HCT116 (cell line): ENCODE measurements at places on chromosomes 3 and 15.
A peak's percentile ranks its signal among the peaks of the same experiment; 100 is the strongest.

DNA sequence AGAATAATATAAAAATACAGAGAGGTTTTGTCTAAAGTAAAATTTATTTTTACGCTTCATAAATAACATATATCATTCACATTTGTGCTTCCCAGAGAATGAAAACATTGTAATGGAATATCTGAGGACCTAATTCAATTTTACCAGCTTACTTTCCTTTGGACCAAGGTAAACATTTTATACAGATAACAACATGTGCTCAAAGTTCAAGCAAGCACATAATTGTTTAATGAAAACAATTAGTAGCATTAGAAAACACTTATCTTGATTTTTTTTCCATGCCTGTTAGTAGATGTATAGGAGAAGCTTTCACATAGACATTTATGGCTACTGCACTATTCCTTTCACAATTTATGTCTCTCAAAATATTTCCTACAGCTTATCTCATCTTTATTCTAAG is 400.0 kb downstream of the ZIC1 start:
- DNase-seq = no peak

- DNase-seq = no peak
These were observed 21.3 kb upstream of the SEC62 start for GRCh38 chr3:169945313-169945712.

GRCh38 chr3:167084545-167084944 is 295.6 kb downstream of the ZBBX start:
- no peak for DNase-seq

DNA sequence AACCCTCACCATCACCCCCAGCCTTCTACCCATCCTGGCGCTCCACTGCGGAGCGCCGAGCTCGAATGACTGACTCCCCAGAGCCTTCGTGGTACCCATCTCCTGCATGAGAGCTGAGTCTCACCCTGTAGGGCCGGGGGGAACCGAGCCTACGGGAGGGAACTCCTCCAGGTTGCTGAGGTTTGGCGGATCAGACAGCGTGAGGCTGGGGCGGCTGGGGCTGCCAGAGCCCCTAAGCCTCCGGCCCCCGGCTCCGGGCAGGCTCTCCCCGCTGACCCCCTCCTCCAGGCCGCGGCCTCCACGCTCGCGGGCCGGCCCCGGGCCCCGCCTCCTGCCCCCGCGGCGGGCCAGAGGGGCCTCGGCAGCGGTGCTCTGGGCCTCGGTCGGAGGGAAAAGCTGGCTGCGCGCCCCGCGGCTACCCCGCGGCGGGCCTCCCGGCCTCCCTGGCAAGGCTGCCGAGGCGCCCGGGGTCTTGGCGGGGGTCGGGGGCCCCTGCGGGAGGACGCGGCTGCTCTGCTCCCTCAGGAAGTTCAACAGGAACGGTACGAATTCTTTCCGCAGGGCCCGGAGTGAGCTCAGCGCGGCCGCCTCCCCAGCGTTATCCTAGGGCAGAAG is 643 bp downstream of the CDAN1 start:
- DNase-seq = no peak

GRCh38 chr3:19947549-19948225 is 790 bp downstream of the RAB5A start:
- peak; percentile 18 for DNase-seq

- peak; percentile 48 for DNase-seq
These were observed 12.0 kb downstream of the MRPL46 start for GRCh38 chr15:88454867-88455810.

GRCh38 chr3:149243540-149243939 is 21.9 kb upstream of the CP start:
- DNase-seq = no peak

GRCh38 chr3:194718079-194718478 is 32.4 kb downstream of the FAM43A start:
- no peak for DNase-seq

- DNase-seq = no peak
These were observed 13.2 kb downstream of the ABTB1 start for GRCh38 chr3:127685708-127686511.

GRCh38 chr3:164608554-164609276 is 469.6 kb downstream of the SI start:
- no peak for DNase-seq

- no peak for DNase-seq
These were observed 145.0 kb upstream of the GAP43 start for GRCh38 chr3:115478359-115478758.

- no peak for DNase-seq
These were observed 65.6 kb upstream of the C15orf39 start for GRCh38 chr15:75136118-75136517.

DNA sequence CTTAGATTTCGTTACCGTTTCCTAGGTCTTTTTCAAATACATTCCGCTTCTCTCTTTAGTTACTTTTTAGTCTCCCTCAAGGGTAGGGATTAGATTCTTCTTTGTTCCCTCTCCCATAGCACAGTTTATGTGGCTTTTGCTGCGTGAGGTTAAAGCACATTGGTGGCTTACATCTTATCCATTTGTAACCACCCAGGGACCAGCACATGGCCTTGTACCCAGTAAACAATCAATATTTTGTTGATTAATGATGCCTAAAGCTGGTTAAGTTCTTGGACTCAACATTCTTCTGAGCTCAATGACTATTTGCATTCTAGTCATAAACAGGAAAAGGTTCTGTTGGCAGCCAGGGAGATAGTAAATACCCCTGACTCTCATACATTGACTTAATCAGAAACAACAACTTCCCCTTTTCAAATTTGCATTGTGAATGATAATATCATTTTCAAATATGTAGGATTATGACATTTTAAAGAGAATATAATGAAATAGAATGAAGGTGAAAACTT is 60.2 kb downstream of the CACNA1D start:
- DNase-seq = no peak

DNA sequence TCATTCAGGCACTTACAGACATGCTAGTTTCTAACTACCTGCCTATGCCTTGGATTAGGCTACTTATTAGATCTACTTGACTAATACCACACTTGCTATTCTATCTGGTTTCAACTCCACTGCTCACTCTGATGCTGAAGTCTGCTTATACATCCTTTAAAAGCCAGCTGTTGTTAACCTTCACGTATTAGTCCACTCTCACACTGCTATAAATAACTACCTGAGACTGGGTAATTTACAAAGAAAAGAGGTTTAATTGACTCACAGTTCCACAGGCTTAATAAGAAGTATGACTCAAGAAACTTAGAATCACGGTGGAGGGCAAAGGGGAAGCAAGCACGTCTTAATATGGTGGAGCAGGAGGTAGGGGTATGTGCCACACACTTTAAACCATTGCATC is 47.7 kb upstream of the ANKRD28 start:
- DNase-seq = no peak

DNA sequence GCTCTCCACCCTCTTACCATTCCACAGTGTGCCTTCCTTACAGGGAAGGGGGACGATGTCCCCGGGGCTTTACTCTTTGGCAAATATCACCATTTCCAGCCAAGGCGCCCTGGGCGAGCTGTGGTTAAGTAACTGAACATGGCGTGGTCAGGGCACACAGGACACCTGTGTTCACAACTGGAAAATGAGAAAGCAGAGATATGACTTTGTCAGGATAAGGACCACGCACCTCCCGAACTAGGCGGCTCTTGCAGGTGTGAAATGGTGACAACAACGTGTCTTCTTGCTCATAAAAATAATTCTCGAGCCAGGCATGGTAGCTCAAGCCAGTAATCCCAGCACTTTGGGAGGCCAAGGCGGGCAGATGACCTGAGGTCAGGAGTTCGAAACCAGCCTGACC is 154.8 kb downstream of the LRRC28 start:
- no peak for DNase-seq

- no peak for DNase-seq
These were observed 165.5 kb downstream of the NECTIN3 start for GRCh38 chr3:111236836-111237713.

GRCh38 chr3:18510947-18511346 is 85.8 kb upstream of the SATB1 start:
- no peak for DNase-seq

DNA sequence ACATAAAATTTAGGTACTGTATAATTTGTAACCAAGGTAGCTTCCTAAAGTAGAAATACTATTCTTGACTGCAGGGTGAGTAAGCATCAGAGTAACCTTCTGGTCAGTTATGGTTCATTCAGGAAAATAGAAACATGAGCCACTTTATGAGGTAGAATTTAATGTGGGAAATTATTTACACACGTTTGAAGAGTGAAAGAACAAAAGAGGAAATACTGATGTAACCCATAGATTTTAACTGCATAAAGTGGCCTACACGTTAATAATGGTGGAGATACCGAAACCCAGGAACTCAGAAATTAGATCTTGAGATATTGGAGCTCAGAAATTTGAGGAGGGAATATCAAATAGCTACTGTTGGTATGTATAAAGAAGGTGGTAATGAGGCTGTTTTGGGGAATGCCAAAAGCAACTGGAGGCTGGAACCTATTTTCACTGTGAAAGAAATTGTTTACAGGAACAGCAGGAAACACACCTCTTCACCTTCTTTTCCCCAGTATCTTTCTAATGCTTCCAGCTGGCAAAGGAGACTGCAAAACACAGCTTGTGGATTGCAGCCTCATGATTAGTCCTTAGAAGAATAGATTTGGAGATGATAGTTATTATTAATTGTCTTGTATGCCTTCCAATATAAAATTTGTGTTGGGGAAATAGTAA is 216.1 kb downstream of the DOCK3 start:
- no peak for DNase-seq

DNA sequence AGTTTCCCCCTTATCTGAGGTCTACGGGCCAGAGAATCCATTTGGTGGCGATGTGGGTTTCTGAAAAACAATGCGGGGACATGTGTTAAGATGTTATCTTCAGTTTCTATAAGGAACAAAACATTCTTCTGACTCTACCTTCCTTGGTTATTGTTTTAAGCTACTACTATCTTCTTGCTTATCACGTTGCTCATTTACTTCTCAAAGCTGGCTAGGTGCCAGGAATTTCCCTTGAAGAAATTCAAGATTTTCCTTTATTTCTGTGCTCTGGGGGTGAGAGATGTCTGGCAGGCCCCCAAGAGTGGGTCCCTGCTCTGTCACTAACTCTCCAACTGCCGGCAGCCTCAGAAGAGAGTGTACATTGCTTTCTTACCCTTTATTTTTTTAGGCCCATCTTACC is 119.8 kb downstream of the RYR3 start:
- DNase-seq = no peak

DNA sequence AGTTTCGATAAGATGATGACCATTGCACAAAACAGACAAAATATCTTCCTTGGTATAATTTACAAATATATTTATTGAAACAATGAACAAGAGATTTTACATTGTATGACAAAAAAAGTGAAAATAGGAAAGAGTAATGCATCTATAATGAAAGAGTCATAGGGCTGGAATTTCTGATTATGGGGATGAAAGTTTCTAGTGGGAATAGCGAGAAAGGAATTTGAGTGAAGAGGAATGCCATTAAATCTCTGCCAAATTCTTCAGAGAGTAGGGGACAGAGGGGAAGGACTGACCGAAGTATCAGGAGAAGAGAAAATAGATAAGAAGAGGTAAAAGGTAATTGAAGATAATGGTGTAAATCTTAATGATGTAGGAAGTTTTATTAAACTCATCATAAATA is 125.4 kb downstream of the VGLL3 start:
- no peak for DNase-seq

- DNase-seq = no peak
These were observed 42.4 kb upstream of the PARL start for GRCh38 chr3:183927059-183927458.

GRCh38 chr3:144746631-144747030 is 775.0 kb downstream of the DIPK2A start:
- no peak for DNase-seq

GRCh38 chr15:83206526-83207008 is 1.1 kb downstream of the HDGFL3 start:
- DNase-seq = no peak

GRCh38 chr15:45291822-45292582 is 40.0 kb downstream of the SLC28A2 start:
- no peak for DNase-seq

- DNase-seq = no peak
These were observed 3.0 kb downstream of the TEX264 start for GRCh38 chr3:51673802-51674654.

DNA sequence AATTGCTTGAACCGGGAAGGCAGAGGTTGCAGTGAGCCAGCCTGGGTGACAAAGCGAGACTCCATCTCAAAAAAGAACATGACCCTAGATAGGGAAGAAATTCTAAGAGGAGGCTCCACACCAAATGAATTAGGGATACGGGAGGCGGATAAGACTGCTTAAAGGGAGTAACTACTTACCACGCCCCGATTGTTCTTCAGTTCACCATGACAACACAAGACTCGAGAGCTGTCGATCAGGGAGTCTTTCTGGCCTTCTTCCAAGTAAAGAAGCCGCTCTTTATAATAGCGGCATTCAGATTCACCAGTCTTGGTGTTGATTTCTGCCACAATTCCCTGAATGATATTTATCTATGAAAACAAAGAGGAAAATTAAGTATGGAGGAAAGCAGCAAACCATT is 53.9 kb upstream of the TASOR start:
- DNase-seq = no peak

- DNase-seq = no peak
These were observed 7.1 kb upstream of the HCN4 start for GRCh38 chr15:73375755-73376305.

- no peak for DNase-seq
These were observed 22.4 kb downstream of the ISG20 start for GRCh38 chr15:88661041-88661700.

GRCh38 chr3:126886217-126886616 is 96.7 kb upstream of the PLXNA1 start:
- no peak for DNase-seq

DNA sequence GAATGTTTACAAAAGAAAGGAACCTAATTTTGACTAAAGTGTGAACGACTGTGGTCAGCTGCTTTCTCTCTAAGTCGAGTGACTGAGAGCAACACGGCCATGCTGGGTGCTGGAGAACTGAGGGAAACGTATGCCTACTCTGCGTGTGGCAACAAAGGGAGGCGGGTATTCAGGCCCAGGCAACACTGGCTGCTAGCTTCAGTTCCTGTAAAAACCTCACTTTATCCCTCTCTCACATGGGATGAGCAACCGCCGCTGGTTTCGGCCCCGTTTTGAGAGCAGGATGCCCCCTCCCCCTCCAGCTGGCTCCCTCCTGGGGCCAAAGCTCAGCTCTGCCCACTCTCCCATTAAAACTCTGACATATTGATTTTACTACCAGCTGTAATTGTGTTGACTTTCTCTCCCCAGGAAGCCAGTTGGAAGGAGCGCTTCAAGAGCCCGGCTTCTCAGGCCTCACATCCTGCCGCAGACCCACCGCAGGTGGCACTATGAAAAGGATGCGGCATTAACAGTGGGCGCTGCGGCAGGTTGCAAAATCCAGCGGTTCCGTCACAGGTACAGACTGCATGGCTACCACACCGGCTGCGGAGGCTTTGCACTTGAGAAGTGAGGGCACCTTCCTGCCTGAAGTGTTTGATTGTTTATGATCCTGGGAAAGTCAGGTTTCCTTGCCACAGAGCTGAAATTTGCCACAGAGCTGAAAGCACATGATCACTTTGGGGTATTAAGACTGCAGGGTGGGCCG is 12.7 kb downstream of the PLXND1 start:
- no peak for DNase-seq

- DNase-seq = peak; percentile 80
These were observed 17.8 kb upstream of the MAP4 start for GRCh38 chr3:48034000-48034516.
